Right cardiac atrium (tissue), 5 donors: ENCODE measurements at places on chromosomes 12 and 14. TPM values are rescaled to one million over a fixed set of nuclear protein-coding genes. Genes with fewer than 3 reads are reported as not detected.

DNA sequence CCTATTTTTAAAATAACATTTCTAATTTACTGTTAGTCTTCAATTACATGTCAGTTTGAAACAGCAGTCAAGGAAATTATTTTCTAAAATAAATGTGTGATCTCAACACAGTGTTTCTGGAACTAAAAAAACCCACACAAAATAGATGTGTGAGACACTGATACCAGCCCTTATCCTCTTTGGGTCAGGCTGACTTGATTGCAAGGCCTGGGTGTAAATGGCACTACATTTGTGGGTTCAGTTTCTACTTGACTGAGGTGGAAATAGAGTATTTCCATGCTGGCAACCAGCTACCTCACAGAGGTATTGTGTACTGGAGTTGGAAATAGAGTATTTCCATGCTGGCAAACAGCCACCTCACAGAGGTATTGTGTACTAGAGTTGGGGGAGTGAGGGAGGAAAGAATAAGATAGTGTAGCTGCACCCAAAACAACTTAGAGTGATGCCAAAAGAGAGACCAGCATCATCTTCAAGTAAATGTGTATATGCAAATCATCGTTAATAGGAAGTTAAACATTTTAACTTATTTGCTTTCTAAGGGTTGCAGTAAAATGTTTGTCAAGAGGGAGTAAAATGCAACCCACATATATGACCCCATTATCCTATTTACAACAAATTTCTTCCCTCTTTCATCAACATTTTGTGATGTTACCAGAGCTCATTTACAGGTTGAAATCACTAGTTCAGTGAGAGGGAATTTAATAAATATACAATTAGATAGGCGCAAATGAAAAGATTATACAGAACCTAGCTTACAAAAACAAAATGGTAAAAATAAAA lies 10.7 kb upstream of the LYZ start:
- DNase-seq, result no peak

GRCh38 chr14:64734990-64735389 lies 30.8 kb downstream of the PLEKHG3 start:
- peak; percentile 23 for DNase-seq

- DNase-seq, result no peak
Measured at GRCh38 chr12:65986047-65986446, 144.5 kb downstream of the LLPH start.

GRCh38 chr12:101698800-101699347 lies 1.4 kb downstream of the CHPT1 start:
- DNase-seq, result no peak

DNA sequence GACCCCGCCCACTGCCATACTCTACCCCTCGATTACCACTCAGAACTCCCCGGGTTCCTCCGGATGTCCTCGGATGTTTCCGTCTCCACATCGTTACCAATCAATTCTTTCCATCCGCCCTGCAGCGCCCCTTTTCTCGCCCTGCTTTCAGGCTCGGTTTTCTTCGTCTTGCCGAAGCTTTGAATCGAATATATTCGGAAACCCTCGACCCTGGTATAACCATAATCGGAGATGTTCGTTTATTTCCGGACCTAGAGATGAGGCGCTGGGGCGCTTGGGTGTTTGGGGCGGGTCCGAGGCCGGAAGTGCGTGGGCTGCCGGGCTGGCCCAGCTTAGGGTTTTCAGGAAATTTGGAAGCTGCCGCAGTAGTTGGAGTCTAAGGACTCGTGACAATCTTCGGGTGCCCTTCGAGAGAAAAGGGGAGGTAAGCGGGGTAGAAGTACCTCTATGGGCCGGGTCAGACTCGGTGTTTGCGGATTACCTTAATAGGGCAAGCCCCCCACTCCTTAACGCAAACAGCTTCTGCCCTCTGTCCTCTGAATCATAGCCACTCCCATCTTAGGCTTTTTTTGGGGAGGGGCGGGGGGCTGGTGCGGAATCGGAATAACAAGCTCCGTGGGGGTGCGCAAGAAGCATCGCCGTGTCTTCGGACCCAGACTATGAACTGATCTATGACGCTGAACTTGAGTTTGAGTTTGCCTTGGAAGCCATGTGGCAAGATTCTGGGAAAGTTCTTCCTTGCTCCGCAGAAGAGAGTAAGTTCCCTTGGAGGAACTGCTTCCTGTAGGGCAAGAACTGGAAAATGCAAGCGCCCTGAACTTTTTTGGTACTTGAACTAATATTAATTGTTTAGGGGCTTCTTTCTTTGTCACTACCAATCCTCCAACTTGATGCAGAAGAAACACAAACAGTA lies at the start of gene C14orf119:
C14orf119 (plus strand) TSS at position 310 of the 913 bp plus-strand sequence. CDS start 2,154 bp downstream, outside the sequence.
- peak; percentile 100 for DNase-seq

DNA sequence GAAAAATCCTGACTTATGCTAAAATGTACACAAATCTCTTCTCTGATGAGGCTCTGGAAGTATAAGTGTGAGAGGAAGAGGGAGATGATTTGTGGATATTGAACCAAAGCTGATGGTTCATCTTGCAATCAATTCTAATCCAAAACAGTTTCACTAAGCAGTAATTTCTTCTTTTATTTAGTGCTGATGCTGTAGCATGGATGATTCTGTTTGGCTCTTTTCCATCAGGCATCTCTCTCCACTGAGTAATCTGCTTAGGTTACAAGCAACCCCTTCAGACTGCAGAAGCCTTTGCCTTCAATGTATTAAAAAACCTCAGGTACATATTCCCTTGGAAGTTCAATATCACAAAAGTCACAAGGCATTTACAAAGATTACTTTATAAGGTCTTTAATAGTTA lies 159.1 kb upstream of the CCDC198 start:
- no peak for DNase-seq

The LMO3 gene
- total RNA-seq, result 4.5 TPM

GRCh38 chr12:66629138-66629870 lies 49.6 kb downstream of the GRIP1 start:
- DNase-seq, result no peak

DNA sequence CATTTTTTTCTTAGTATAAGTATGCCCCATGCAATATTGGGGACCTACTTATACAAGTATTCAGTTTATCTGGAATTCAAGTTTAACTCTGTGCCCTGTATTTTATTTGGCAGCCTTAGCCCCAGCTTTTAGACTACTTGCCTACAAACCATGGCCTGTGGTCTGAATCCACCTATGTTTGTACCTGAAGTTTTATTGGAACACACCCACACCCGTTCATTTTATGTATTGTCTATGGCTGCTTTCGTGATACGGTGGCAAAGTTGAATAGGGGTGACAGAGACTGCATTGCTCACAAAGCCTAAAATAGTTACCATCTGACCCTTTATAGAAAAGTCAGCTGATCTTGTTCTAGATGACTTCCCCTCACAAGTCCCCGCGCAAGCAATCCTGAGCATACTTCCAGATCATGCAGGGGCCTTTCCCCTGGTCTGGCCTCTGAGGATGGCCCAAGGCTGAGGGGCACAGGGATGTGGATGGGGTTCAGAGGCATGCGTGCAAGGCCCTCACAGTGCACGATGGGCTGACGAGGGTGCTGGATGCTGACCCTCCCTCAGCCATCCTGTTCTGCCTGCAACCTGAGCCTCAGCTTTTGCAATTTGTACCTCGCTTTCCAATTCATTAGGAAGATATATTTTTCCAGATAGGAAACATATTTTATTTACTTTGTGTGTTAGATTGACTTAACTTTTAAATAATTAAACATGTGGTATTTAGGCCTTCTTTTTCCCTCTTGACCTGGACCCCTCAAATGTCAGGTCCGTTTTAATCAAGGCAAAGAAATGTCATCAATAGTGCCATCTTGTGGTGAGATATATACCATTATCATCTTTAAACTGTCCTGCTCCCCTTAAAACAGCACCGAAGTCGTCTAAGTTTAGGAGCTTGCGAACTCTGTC lies 527.3 kb upstream of the CCDC196 start:
- DNase-seq, result no peak

- DNase-seq, result no peak
Measured at GRCh38 chr14:103772078-103772712, 56.6 kb downstream of the ZFYVE21 start.

- DNase-seq, result no peak
Measured at GRCh38 chr12:116538076-116538591, 21.0 kb upstream of the MAP1LC3B2 start.

The ATL1 gene
- total RNA-seq, result 2.2 TPM

DNA sequence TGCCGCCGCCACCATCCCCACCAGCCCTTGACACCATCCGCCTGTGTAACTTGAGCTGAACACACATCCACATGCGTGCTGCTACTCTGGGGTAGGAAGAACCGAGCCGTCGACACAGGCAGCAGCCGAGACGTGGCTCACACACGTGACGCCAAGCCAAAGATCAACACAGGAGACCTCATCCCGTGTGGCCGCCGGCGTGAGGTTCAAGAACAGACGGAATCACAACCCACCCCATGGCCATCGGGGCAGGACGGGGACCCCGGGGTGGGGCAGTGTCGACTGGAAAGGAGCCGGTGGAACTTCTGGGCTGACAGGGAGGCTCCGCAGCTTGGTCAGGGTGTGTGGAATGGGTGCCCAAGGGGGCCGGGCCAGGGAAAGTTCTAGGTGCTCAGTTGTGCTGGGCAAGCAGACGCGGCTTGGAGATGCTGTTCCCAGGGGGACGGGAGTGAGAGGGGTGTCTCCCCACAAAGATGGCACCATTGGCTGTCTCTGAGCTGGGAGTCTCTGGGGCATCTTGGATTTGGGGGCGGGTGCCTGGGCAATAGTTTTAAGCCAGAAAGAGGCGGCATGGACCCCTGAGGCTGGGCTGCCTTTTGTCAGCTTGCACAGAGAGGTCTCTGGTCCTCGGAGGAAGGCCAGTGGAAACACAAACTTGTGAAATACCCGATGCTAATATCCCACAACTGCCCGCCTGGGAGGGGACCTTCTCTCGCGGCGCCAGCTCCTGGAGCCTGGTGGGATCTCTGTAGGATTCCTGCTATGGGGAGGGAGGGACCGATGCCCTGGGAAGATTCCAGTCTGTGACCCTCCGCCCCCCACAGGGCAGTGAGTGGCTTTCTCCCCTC lies 41.8 kb downstream of the GALNT9 start:
- no peak for DNase-seq

- DNase-seq, result no peak
Measured at GRCh38 chr14:28704153-28704552, 62.4 kb upstream of the FOXG1 start.
